ENCODE measurements at places on chromosomes 4 and X.

DNA sequence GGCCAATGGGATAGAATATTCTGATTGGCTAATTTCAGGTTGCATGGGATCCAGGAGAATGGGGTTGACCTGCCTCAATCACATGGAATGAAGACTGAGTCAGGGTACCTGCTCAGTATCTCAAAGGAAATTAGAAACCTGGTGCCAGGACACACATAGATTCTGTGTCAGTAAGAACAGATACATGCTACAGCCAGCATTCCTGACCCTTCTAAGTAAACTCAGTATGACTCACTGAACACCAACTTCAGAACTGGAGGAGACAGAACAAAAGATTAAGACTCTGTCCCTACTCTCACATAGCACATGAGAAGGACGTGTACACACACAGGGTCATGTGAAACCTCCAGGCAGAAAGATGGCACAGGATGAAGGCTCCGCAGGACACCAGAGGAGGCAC, 54.5 kb downstream of the FAM184B start:
- no peak overlapping the region for H3K4me3 ChIP-seq
- no peak overlapping the region for H3K27ac ChIP-seq
- H3K4me1 ChIP-seq = no peaks in the 10 kb centered on the region
- no peaks in the 10 kb centered on the region for H3K36me3 ChIP-seq
- no peak for DNase-seq

- H3K27ac ChIP-seq = no peak overlapping the region
- H3K4me1 ChIP-seq = no peaks in the 10 kb centered on the region
- no peaks in the 10 kb centered on the region for H3K36me3 ChIP-seq
Observed at GRCh38 chr4:114280645-114281044, 301.2 kb upstream of the ARSJ start.

DNA sequence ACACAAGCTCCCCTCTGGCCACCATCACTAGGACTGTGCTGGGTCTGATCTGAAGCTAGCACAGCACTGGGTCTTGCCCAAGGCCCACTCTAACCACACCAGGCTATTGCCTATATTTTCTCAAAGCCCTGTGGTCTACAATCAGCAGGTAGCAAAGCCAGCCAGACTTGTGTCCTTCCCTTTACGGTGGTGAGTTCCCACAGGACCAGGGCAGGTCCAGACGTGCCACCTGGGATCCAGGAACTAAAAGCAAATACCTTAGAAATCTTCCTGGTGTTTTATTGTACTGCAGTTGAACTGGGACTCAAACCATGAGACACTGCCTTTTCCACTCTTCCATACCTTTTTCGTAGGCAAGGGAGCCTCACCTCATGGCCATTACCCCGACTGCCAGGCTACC, 9.0 kb upstream of the MAGEC2 start:
- no peaks in the 10 kb centered on the region for H3K27me3 ChIP-seq
- no peaks in the 10 kb centered on the region for H3K36me3 ChIP-seq
- H3K4me1 ChIP-seq = no peaks in the 10 kb centered on the region
- H3K4me3 ChIP-seq = no peak overlapping the region
- no peak for DNase-seq
- H3K27ac ChIP-seq = no peak overlapping the region

GRCh38 chrX:143754183-143754582, 33.6 kb upstream of the SPANXN2 start:
- no peaks in the 10 kb centered on the region for H3K27me3 ChIP-seq
- no peak overlapping the region for H3K27ac ChIP-seq
- H3K36me3 ChIP-seq = no peaks in the 10 kb centered on the region
- no peaks in the 10 kb centered on the region for H3K4me1 ChIP-seq
- no peak for DNase-seq

DNA sequence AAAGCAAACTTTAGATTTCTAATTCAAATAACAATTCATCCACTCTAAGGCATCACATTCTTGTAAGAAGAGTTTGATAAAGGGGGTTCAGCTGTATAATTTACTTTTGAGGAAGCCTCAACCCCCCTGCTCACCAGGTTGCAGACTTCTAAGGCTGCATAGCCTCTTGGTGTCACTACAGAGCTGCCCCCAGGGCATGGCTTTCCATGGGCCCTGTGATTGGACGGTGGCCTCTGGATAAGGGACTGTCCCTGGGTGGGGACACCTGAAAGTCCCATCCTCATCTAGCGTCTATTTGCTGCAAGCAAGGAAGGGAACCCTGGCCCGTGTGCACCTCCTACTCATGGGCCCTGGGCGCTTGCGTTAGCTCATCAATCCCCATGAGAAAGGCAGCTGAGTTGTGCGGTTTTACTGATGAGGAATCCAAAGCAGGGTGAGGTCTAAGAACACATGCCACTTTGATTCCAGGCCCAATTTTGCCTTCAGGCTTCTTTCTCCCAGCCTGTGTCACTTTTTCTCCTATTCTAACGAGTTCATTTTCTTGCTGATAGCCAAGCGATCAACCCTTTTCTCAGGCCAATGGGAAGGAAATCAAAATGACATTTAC, 51.8 kb downstream of the SCML1 start:
- H3K4me3 ChIP-seq = no peak overlapping the region
- H3K27me3 ChIP-seq = peaks cover 9% of the 10 kb centered on the region
- H3K36me3 ChIP-seq = no peaks in the 10 kb centered on the region
- no peak overlapping the region for H3K27ac ChIP-seq
- DNase-seq = no peak
- peaks cover 15% of the 10 kb centered on the region for H3K4me1 ChIP-seq

DNA sequence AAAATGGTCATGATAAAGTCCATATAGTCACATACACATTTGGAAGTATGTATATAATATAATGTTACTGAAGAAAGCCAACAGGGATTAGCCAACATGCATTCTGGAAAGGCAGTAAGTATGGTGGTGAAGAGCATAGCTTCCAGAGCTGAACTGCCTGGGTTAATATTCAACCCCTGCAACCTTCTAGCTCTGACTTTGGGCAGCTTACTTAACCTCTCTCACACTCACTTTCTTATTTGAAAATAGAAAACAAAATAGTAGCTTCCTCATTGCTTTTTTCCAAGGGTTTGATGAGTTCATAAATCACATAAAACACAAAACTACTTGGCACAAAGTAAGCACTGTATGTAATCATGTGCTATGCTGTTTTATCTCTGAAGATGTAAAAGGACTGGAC, 216.4 kb downstream of the CHIC2 start:
- H3K4me1 ChIP-seq = no peaks in the 10 kb centered on the region
- no peaks in the 10 kb centered on the region for H3K36me3 ChIP-seq
- no peaks in the 10 kb centered on the region for H3K27me3 ChIP-seq
- DNase-seq = no peak

DNA sequence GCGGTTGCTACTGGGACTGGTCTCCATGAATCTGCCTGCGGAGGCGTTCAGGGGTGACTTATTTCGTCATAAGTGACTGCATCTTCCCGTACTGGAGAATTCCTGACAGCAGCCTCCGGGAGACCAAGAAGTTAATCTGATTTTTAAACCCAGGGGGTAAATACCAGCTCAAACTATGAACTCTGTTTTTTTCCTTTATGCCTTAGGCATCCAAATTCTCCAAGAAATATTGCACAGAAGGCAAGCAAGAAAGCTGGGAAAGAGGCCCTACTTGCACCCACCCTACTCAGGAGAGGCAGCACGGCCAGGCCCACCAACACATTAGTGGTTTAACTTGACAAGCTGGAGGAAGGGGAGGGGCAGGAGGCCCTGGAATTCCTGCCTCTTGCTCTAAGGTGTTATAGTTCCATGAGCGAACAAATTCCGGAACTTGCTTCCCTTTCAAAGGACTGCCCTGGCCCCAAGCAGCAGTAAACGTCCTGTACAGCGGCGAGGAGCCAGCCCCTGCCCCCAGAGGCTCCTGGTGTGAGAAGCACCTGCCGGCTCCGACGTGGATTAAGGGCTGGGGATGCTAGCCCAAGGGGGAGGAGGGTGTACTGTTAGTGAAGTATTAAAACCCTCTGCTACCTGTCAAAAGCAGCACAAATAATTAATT, 177.2 kb downstream of the AFAP1 start:
- DNase-seq = no peak
- H3K36me3 ChIP-seq = peaks cover 17% of the 10 kb centered on the region
- H3K4me3 ChIP-seq = no peak overlapping the region
- H3K27me3 ChIP-seq = no peaks in the 10 kb centered on the region
- H3K4me1 ChIP-seq = peaks cover 38% of the 10 kb centered on the region
- H3K27ac ChIP-seq = no peak overlapping the region

DNA sequence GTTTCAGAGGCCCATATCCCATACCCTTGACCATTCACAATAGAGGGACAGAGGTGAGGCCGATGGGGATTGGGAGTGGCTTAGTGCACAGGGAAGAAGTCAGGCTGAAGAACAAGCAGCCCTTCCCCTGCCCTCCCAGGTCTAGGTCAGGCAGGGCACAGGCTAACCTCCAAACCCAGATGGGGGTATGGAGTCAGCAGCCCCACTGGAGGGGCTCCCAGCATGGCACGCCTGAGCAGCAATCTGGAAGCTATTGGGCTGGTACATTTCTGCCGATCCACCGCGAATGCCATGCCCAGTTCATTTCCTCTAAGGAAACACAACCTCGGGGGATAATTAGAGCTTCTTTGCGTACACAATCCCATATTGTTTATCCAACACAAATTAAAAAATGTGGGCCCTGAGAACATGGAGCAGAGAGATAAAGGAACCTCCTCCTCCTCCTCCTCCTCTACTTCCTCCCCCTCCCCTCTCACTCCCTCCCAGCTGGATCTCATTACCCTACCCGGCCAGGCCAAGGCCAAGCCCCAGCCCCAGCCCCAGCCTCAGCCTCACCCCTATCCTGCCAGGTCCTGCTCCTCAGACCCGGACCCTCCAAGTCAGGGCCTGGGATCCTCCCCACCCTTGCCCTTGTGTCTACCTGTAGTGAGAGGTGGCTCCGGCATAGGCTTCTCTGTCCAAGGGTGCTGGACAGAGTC, 83.0 kb downstream of the PJA1 start:
- no peaks in the 10 kb centered on the region for H3K27me3 ChIP-seq
- no peaks in the 10 kb centered on the region for H3K36me3 ChIP-seq
- no peak for DNase-seq
- no peak overlapping the region for H3K4me3 ChIP-seq

DNA sequence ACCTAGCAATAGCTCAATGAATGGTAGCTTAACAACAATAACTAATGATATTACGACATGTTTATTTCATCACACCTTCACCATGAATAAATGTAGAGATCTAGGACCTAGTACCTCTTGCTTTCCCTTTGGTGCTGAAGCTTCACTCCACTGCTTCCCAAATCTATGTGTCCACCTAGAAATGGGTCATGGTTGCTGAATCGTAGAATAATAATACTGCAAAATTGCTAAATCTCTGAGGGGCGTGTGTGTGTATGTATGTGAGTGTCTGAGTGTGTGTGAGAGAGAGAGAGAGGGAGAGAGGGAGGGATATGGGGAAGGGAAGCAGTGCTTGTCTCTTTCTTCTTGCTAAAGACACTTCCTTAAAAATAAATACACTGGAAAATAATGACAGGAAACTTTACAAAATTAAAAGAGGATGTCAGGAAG, 109.3 kb upstream of the BMP2K start:
- no peak for DNase-seq
- H3K4me3 ChIP-seq = no peak overlapping the region
- H3K27me3 ChIP-seq = no peaks in the 10 kb centered on the region
- H3K27ac ChIP-seq = no peak overlapping the region
- H3K36me3 ChIP-seq = peaks cover 1% of the 10 kb centered on the region
- H3K4me1 ChIP-seq = peaks cover 48% of the 10 kb centered on the region

- H3K36me3 ChIP-seq = no peaks in the 10 kb centered on the region
- H3K27me3 ChIP-seq = no peaks in the 10 kb centered on the region
- H3K4me1 ChIP-seq = no peaks in the 10 kb centered on the region
- H3K27ac ChIP-seq = no peak overlapping the region
- H3K4me3 ChIP-seq = no peak overlapping the region
- no peak for DNase-seq
Observed at GRCh38 chrX:140477987-140478386, 26.9 kb downstream of the SOX3 start.

DNA sequence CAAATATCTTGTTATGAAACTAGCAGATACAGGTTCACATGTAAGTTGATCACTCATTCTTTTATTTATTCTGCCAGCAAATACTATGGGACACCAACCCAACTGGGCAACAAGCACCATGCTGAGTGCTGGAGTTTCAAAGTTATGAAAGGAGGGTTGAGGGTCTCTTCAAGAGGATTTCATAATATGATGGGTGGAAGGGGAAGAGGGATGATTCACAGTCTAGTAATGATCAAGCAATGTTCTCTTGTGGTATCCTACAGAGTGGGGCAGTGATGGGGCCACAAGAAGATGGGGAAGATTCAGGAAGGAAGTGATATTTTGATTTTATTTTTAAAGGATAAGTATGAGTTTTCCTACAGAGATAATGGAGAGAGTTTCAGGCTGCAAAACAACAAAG, 46.2 kb upstream of the TXK start:
- no peak for DNase-seq
- H3K27me3 ChIP-seq = no peaks in the 10 kb centered on the region
- H3K4me3 ChIP-seq = no peak overlapping the region
- no peak overlapping the region for H3K27ac ChIP-seq

DNA sequence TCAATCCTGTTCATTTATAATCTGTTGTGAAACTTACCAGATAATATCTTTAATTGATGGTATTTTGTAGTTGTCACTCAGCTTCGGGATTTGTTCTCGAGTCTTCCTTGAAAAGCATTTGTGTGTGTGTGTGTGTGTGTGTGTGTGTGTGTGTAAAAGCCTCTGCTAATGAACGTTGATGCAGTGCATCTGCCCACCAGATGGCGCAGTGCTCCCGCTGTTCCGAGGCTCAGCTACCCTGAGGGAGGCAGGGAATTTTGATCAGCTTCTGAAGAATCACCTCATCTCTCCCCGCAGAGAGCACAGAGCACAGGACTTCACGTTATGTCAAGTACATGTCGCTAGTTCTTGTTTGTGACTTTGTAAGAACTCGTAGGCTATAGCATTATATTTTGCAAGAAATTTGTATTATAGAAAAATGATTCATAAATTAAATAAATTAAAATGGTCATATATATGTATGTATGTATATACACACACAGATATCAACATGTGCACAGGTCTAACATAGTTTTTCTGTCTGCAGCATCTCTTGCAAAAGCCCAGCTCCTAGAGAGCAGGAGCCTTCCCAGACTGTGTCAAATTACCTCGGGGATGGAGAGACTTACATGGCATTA, 316.7 kb upstream of the IGFBP7 start:
- no peak overlapping the region for H3K27ac ChIP-seq

GRCh38 chrX:45068569-45068968, 132.1 kb downstream of the DIPK2B start:
- peak overlapping the region; percentile 34 for H3K4me3 ChIP-seq
- peaks cover 44% of the 10 kb centered on the region for H3K36me3 ChIP-seq
- H3K27ac ChIP-seq = peak overlapping the region; percentile 89
- H3K27me3 ChIP-seq = no peaks in the 10 kb centered on the region

DNA sequence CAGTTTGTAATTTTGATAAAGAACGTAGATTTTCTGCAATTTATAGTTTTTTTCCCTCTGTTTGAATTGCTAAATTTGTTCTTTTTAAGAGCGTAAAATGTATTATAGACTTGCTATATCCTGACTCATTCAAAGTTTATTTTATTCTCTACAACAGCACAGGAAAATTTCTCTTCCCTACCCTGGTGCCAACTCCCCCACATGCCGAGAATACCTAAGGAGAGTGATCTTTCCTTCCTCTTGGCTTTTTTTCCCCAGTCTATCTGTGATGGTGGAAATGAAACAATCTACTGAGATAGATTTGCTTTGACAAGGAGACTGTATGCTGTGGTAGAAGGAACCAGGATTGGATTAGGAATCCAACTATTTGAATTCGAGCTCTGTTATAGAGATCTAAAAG, 271.6 kb downstream of the TLL1 start:
- H3K4me3 ChIP-seq = no peak overlapping the region
- H3K4me1 ChIP-seq = no peaks in the 10 kb centered on the region
- no peak for DNase-seq
